ENCODE measurements at places on chromosomes 7 and 10. TPM values are rescaled to one million over a fixed set of nuclear protein-coding genes. Genes with fewer than 3 reads are reported as not detected.

CALU gene
- 172 TPM for total RNA-seq

- DNase-seq = no peak
Observed at GRCh38 chr10:22372917-22373316, 27.6 kb downstream of the SPAG6 start.

GPR22 gene
- 4.0 TPM for total RNA-seq

KAZALD1 gene
- 36.1 TPM for total RNA-seq

- no peak for DNase-seq
Observed at GRCh38 chr10:436013-436697, 253.3 kb downstream of the DIP2C start.

- DNase-seq = no peak
Observed at GRCh38 chr10:128051548-128051947, 74.7 kb downstream of the MKI67 start.

DNA sequence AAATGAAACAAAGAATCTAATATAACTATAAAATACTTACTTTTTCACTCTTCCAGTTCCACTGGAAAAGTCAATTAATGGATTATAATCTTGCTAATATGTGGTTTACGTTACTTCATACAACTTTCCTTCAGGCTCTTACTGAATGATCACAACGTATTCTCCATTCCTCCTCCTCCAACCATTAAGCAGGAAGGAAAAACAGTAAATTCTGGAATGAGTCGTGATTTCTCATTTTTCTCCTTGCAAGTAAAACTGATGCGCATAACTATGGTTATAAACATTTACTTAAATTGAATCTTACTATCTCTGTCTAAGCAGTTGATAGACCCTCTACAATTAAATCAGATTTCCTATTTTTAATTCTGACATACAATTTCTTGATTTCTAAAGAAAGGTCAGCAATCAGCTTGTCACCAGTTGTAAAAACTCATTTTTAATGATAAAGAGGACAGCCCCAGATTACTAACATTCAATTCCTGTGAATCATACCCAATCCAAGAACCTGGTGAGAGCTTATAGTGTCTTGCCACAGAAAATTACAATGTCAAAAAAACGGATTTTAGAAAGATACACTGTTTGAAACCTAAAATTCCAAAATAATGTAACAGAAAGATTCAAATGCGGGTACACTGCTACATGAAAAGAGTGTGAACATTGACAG is 64.3 kb downstream of the EZH2 start:
- DNase-seq = no peak

DNA sequence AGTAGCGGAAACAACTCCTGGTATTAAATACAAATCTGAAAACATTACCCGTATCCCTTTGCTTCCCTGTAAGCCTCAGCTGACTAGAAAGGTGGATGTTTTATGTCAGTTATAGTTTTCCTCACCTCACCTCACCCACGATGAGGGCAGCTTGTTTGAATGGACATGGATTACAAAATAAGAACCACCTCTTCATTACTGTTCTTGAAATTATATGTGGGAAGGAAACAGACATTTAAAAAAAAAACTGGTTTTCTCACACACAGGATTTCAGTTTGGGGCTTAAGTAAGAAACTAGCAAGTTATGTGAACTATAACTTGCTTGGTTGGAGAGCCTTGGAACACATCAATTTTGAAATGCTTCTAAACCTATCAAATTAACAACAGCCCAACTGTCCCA is 232.9 kb upstream of the CCDC6 start:
- no peak for DNase-seq

GRCh38 chr10:97708976-97709946 is 4.3 kb upstream of the MARVELD1 start:
- no peak for DNase-seq

DNA sequence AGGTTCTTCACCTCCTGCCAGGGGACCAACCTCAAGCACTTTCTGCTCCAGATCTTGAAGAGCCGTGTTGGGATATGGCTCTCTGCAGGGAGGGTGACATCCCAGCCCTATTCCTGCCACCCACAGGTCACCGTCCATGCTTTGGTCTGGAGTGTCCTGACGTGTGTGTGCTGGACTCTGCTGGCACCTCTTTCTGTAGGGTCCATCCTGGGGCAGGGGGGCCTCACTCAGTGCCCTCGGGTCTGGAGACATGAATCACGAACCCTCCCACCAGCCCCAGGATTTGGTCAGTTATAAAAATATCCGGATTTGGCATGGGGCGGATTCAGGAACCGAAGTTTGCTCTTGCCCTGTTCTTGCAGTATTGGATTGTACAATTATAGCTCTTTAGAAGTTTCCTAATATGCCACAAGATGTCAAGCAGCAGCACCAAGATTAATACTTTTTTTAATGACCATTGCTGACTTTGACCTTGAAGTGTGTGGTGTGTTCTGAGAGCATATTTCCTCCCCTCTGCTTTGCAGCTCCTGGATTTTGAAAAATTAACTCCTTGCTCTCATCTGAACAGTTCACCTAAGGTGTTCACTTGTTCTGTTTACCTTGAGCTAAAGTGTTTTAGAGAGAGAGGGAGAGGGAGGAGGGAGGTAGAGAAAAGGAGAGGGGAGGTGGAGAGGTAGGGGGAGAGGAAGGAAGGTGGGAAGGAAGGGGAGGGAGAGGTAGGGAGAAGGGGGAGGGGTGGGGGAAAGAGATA is 95.4 kb upstream of the SHH start:
- DNase-seq = no peak

FRAT1 gene
- total RNA-seq = 1.1 TPM

DNA sequence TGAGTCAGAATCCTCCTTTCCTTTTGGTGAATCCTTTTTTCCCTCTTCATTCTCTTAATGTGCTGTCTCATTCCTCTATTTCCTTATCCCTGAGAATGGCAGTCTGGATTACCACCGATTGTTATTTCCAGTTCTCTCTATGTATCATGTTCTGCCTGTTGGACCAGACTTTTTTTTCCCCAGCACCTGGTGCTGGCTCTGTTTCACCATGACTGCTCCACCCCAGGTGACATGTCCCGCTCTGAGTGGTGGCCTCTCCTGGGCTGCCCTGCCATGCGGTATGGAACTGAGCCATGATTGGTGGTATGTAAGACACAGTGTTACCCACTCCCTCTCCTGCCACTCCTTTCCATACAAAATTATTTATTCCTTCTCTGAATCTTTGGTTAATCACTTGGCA is 399.9 kb downstream of the GATA3 start:
- DNase-seq = no peak

- DNase-seq = no peak
Observed at GRCh38 chr10:97798958-97799610, 27.3 kb upstream of the SFRP5 start.

- DNase-seq = no peak
Observed at GRCh38 chr10:99330347-99330924, 1.3 kb downstream of the CNNM1 start.

GRCh38 chr7:41103331-41103730 is 599.6 kb downstream of the INHBA start:
- DNase-seq = no peak

GPR146 gene
- total RNA-seq = 0.72 TPM

CPA2 gene
- 0.75 TPM for total RNA-seq

DNA sequence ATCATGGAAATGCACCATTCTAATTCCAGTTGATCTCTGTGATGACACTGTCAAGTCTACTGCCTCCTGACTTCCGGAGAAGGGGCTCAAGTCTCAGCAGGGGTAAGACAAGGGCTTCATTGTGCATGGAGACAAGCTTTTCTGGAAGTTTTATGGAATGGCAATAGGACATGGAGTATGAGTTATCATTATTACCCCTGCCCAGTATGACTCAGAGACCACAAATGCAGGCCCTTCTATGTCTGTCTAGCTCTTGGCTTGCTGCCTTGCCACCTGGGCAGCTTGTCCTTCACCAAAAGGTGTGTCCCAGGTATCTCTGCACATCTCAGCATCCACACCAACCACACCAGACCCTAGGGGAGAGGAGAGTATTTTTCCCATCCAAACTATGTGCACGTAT is 34.9 kb upstream of the KIAA1217 start:
- no peak for DNase-seq

DNA sequence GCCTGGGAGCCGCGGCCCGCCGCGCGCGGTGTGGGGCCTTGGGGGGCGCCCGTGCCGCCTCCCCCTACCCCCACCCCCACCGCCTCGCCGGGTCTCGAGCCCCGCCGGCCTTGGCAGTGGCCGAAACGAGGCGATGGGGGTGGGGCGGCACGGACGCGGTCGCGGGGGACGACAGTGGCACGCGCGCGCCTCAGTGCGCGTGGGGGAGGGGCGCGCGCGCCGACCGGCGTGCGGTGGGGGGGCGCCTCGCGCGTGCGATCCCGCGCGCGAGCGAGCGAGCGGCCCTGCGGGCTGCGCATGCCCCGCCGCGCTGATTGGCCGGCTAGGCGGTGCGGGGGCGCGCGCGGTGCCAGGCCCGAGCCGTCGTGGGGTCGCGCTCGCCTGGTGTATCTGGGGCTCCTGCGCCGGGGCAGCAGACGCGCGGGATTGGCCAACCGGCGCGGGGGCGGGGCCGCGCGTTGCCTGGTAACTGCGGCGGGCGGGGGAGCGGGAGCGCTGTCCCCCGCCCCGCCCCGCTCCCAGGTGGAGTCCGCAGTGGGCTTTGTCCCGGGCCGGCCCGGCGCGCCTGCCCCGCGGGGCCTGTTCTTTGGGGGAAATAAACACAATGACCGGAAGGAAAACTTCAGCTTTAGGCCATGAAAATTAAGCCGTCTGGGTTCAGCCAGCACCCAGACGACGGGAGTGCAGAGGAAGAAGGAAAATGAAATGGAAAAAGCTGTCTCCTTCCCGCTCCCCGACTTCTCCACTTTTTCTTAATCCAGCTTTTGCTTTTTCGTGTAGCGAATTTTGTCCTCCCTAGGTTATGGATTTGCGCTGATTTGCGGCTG is 873 bp downstream of the GTF2I start:
- peak; percentile 91 for DNase-seq

DNA sequence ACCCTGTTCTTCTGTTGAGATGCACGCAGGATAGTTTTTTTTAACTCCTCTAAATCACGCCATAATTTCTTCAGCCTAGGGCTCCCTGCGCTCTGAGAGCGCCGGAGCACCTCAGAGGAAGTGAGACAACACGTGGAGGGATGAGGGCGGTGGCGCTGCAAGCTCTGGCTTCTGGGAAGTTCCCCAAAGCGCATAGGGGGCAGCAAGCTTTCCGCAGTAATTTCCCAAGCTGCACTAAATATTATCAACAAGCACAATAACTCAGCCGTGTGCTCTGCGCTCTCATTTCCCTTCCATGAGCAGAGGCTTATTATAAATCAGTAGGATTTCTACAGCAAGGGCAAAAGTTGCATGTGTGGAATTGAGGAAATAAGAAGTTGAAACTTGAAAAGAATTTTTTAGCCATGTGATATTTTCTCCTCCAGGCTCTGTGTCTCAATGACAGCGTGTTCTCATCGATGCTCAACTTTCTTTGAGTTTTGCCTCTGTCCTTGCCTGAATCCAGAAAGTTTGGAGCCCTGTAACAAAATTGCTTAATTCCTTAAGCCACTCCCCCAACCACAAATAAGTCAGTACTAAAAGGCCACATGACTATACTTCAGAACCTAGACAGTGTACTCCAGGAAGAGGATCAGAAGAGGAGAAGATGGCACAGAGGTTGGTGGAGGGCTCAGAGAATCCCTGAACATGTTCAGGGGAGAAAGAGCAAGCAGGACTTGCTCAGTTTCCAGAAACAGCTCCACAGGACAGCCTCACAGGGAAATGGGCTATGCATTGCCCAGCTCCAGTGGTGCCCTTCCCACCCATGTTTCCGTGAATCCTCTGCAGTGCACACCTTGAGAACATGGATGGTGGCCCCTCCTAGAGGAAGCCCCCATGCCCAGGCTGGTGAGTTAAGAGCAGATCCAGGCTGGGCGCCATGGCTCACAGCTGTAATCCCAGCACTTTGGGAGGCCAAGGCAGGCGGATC is 221.5 kb upstream of the GHITM start:
- peak; percentile 41 for DNase-seq

GRCh38 chr7:2719007-2719406 is 31.0 kb downstream of the AMZ1 start:
- DNase-seq = peak; percentile 23

MRLN gene
- total RNA-seq = not detected

GRCh38 chr7:91465595-91466061 is 201.4 kb downstream of the FZD1 start:
- no peak for DNase-seq

- DNase-seq = no peak
Observed at GRCh38 chr7:124597509-124597908, 168.1 kb downstream of the GPR37 start.
